Left renal cortex interstitium (tissue), 4 donors: ENCODE measurements at places on chromosomes 13 and 19. TPM values are rescaled to one million over a fixed set of nuclear protein-coding genes. Genes with fewer than 3 reads are reported as not detected.

The SERPINE3 gene
- polyA plus RNA-seq: 0.28 TPM

The VRK3 gene
- 51.0 TPM for polyA plus RNA-seq

The PSG6 gene
- not detected for polyA plus RNA-seq

The CPB2 gene
- 0.16 TPM for polyA plus RNA-seq

The ADAMTS10 gene
- 31.0 TPM for polyA plus RNA-seq

The C3 gene
- 30.7 TPM for polyA plus RNA-seq

The POGLUT2 gene
- 46.2 TPM for polyA plus RNA-seq

The HCST gene
- polyA plus RNA-seq: 4.5 TPM

The FFAR2 gene
- polyA plus RNA-seq: 0.33 TPM

The PAK4 gene
- polyA plus RNA-seq: 80.8 TPM

The GSX1 gene
- polyA plus RNA-seq: not detected

The CYP4F22 gene
- 0.16 TPM for polyA plus RNA-seq

The AZU1 gene
- polyA plus RNA-seq: 1.5 TPM

The CEACAM16 gene
- polyA plus RNA-seq: not detected

The TNFSF13B gene
- 3.0 TPM for polyA plus RNA-seq

The IL4I1 gene
- polyA plus RNA-seq: 3.0 TPM

The KIR2DL1 gene
- polyA plus RNA-seq: not detected

DNA sequence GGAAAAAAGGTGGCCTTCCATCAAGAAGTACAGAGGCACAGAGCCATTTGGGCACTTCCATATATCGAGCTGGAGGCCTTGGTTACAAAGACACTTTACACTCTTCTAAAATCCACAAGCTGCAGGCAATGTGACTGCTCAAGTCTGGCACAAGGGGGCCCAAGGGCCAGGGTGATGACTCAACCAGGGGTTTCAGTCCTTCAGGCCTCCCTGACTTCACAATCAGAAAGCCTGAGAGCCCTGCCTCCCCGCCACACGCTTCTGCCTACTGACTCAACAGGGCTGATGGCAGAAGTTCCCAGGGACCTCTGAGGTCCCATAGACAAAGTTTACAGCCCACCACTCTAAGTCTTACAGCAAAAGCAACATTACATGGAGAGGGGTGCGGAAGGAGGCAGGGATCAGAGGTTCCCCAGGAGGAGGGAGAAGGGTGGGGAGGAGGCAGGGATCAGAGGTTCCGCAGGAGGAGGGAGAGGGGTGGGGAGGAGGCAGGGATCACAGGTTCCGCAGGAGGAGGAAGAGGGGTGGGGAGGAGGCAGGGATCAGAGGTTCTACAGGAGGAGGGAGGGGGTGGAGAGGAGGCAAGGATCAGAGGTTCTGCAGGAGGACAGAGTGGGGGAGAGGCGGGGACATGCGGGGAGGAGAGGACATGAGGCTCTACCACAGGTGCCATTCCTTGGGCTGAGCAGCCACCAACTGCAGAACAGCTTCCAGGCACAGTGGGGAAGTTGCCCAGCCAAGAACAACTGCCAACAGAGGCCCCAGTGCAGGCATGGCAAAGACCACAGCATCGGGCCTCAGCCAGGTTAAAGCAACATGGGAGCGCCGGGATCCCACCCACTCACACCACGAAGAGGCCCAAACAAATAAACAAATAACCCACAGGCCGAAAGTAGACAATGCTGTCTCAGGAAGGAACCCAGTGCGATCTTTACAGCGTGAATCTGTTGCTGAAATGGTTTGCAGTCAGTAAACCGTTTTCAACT, 52.0 kb downstream of the SLC7A1 start:
- no peak for DNase-seq

DNA sequence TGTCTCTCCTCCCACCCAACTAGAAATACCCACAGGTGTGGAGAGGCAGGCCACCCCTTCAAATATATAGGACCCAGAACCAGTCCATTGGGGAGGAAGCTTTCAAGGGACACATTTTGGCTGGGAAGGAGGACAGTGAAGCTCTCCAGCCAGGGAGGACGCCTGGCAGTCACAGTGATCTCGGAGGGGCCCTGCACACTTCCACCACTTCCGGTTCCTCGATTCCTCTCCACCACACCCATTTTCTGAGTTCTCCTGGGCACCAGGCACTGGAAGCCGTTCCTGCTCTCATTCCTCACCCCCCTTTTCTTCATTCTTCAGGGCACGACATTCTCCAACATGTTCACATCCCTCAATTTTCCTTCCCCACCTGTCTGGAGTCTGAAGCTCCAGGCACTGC, 30.4 kb upstream of the CEACAM21 start:
- no peak for DNase-seq

GRCh38 chr19:31985001-31985605, 360.3 kb upstream of the ZNF507 start:
- no peak for DNase-seq

GRCh38 chr13:21383090-21383489, 76.0 kb downstream of the ZDHHC20 start:
- DNase-seq: no peak

DNA sequence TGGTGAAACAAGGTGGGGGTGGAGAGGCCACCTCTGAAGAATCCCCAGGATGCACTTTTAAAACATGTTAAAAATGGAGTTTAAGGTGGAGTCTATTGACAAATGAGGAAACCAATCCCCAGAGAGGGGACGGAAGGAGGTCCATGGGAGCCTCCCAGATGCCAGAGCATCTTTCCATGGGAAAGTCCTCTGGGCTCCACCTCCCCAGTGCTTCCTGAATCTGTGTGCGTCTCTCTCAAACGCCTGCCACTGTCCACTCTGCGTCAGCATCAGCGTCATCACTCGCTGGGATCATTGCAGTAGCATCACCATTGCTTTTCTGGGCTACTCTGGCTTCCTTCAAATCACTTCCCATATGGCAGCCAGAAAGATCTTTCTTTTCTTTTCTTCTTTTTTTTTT, 6.2 kb downstream of the GPR4 start:
- no peak for DNase-seq

GRCh38 chr13:28601581-28601980, 57.3 kb upstream of the POMP start:
- DNase-seq: no peak

DNA sequence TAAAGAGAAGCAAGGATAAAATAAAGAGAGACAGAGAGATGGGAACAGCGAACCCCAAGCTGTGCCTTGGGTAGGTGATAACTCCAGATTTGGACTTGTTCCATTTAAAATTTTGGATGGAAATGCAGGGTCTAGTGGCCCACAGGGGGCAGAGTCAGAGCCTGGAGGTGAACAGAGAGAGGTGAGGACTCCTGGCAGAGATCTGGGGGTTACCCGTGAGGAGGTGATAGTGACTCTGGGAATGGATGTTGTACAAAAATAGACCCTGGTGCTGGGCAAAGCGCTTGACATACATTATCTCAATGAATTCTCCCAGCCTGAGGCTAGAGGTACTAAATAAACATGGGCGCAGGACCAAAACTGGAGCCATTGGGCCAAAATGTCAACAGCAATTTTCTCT, 14.3 kb upstream of the DHRS12 start:
- no peak for DNase-seq

GRCh38 chr13:110418944-110419343, 111.9 kb downstream of the COL4A2 start:
- no peak for DNase-seq

- no peak for DNase-seq
These were observed 14.6 kb downstream of the KCTD15 start for GRCh38 chr19:33811246-33811645.

DNA sequence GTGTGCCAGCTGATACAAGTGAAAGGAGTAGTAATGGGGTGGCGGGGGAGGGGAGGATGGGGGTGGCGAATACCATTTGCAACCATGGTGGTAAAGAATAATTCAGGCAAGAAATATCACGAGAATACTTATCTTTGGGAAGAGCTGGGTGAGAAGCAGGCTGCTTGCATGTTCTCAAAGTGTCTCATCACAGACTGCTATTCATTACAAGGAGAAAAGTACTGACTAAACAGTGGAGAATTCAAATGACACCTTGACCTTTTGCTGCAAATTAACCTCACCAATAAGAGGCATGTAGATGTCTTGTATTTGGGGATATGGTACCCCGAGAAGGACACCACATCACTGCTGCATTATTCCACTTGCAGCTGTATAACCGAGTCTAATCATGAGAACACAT, 585.7 kb upstream of the GPC6 start:
- DNase-seq: no peak

DNA sequence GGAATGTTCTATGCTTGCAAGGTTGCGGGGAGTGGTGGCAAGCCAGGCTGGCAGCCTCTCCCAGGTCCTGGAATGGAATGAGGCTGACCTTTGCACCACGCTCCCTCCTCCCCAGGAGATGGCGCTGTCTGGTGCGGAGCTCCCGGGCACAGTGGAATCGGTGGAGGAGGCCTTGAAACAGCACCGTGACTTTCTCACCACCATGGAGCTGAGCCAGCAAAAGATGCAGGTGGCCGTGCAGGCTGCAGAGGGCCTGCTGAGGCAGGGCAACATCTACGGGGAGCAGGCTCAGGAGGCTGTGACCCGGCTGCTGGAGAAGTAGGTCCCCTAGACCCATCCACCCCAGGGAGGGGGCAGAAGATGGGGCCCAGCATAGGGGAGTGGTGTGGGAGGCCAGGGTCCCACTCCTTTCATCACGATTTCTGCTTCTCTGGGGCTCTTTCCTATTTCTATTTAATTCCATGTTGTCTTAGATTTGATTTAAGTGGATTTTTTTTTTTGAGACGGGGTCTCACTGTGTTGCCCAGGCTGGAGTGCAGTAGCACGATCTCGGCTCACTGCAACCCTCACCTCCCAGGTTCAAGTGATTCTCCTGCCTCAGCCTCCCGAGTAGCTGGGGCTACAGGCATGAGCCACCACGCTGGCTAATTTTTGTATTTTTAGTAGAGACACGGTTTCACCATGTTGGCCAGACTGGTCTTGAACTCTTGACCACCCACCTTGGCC, 53.2 kb upstream of the SHKBP1 start:
- no peak for DNase-seq

DNA sequence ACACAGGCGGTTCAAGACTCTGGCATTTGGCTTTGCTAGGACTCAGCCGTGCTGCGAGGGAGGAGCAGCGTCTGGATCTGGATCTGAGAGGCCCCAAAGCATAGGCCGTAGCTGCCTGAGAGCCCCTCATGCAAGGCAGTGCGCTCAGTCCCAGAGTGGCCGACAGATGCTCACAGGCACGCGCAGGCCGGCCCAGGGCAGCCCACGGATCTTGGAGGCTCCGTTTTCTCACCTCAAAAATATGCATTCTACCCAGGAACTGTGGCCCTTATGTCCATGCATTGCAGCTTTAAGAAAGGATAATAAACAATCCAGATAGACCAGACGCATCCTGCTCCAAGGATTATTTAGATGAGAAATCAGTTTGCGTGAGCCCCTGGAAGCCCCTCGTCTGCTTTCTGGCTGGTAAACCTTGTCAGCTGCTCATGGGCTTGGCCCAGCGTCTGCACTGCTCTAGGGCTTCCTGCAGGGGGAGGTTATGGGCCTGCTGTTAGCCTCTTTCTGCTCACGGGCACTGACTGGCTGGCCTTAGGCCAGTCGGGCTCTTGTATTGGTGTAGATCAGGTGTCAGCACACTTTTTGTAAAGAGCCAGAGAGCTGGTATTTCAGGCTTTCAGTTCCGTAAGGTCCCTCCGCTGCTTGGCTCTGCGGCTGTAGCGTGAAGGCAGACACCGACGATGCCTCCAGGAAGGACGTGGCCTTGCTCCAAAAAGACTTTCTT, 24.2 kb downstream of the TEX29 start:
- peak; percentile 37 for DNase-seq

DNA sequence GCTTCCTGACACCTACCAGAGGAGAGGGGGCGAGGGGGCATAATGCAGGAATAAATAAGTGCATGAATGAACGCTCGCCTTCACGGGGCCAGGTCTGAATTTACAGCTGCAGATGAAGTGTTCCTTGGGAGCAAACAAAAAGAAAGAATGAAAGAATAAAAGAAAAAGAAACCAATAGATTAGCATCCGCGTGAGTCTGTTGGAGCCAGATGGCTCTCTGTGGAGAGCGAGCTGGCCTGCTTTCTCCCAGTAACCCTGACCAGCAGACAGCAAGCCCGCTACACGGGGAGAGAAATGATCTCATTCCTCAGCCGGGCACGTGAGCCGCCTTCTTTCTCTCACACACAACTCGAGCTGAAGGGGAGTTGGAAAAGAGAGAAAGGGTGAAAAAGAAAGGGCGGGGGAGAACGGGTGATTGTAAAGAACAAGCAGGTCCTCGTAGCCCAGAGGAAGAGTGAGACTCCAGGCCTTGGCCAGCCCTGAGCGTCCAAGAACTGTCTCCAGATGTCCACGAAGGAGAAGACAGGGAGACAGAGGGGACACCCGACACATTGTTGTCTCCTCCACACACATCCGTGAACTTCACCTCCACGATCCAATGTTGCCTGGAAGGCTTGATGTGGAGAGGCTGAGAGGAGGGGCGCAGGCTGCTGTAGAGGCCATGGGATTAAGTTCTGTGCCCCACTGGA, 81.4 kb downstream of the RNASEH2B start:
- no peak for DNase-seq

GRCh38 chr13:112249644-112250610, 126.2 kb upstream of the SPACA7 start:
- no peak for DNase-seq

GRCh38 chr19:13839938-13840304, 37.0 kb upstream of the NANOS3 start:
- DNase-seq: no peak

DNA sequence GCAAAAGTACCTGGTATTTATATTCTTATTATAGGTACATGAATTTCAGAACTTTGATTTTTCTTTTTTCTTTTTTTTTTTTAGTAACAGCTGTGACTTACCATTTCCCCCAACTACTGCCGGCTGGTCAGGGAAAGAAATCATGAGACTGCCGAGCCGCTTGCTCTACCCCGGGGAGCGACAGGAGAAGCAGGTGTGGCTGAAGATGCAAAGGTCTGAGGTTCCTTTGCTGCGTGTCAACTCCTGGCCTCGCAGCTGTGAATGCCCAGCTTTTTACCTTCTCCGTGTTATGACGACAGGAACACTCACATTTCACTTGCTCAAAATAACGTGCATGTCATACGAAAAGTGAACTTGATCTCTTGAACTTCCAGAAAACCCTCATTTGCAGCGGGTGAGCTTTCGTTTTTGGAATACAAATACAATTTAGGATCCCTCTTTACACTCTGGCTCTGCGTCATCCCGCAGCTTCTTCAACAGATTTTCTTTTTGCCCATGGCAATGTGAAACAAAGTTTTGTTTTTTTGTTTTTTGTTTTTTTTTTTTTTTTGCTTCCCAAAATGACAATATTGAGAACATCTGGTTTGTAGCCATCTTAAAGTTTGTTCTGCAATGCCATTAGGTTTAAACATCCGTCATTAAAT, 117.9 kb downstream of the EFNB2 start:
- no peak for DNase-seq

- DNase-seq: no peak
These were observed 28.9 kb downstream of the AP2S1 start for GRCh38 chr19:46821512-46822409.

DNA sequence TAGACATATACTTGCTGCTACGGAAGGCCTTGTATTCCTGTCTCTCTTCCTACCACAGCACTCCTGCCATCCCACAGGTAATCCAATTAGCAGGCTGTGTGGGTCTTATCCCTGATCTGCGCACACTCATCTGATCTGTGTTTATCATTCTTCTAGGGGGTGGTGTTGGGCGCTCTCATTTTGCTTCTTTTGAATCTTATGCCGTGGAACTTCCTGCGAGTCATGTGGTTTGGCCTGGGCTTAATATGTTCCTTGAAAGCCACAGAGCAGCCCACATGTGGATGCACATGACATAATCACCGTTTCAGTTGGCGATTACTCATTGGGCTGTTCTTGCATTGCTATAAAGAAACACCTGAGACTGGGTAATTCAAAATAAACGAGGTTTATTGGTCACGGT, 7.5 kb downstream of the RASA3 start:
- no peak for DNase-seq
